Central memory CD4-positive, alpha-beta T cell (primary cell): ENCODE measurements at places on chromosomes 3 and 15.

GRCh38 chr3:172635588-172635987, 75.3 kb downstream of the NCEH1 start:
- no peak for DNase-seq

DNA sequence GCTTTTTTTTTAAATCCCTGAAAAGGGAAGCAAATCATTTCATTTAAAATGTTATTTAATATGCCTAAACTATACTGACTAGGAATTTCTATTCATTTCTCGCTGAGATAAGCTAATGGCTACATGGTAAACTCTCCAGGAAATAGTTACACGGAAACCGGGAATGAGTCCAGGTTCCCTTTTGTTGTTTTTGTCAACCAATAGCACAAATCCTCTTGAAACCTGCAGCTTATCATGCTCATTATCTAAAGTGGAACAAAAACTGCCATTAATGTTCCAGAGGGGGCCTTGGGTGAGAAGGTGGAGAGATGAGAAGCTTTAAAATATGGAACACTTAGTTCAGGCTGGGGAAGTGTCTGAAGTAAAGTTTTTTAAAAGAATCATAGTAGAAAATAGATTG, 113.5 kb upstream of the ALCAM start:
- no peak for DNase-seq

DNA sequence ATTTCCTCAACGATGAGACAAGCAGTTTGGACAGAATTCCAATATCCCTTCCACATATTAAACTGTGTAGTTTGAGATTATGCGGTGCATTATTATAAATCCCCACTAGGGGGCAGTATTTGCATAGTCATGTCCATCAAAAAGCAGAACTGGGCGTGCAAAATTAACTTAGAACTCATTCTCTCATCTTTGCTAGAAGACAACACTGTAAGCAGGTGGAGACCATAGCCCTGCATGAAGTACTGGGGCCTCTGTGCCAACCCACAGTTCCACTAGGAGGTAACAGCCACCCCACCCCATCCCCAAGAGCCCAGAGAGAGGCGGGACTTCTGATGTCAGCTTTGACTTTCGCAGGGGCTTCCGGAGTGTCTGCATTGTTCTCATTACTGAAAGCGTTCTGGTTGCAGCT, 106.6 kb upstream of the TMC3 start:
- DNase-seq = peak; percentile 48

- no peak for DNase-seq
These were observed 439.8 kb downstream of the RBMS3 start for GRCh38 chr3:29720665-29721064.

DNA sequence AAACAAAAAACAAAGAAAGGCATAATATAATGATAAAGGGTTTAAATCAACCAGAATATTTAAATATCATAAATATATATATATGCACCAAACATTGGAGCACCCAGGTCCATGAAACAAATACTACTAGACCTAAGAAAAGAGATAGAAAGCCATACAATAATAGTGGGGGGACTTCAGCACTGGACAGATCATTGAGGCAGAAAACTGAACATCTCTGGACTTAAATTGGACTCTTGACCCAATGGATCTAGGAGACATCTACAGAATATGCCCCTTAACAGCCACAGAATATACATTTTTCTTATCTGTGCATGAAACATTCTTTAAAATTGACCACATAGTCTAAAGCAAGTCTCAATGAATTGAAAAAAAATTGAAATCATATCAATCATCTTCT, 48.7 kb upstream of the CD96 start:
- no peak for DNase-seq

- no peak for DNase-seq
These were observed 41.8 kb upstream of the MUC13 start for GRCh38 chr3:124976383-124976782.

- DNase-seq = no peak
These were observed 349.4 kb upstream of the TPRG1 start for GRCh38 chr3:188822411-188822810.

DNA sequence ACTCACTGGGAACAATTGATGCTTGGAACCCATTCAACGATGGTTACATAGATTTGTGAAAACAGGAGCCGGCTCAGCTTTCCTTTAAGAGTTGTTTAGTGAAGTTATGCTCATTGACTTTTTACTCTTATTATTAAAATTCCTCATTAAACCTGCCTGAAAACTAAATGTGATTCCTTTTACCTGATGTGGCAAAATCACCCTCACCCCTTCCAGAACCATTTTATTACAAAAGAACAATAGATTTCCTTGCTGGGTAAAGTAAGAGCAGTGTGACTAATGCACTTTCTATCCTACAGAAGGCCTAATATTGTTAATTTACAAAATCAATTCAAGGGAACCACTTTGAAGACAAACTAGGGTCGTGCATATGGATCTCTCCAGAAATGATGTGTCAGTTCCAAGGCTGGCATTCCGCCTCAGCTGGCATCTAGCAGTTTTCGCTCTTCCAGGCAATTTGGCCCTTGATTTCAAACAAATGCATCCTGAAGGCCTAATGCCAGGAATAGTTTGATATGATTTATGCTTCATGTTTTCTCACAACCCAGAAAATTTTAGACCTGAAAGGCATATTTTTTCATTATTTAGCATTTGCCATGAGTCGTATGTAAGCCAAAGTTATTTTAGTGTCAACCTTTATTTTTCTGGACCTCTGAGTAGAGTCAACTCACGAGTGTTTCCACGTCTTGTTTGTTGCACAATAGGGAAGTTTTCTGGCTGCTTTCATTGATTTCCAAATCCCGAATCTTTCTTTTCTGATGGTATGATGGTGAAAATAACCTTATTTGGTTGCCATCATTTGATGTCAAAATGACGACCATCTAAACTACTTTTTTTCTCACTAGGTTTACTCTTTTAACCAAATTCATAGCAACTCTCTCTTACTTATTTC, 447.8 kb downstream of the MECOM start:
- no peak for DNase-seq

GRCh38 chr3:71986606-71987005, 201.7 kb upstream of the PROK2 start:
- no peak for DNase-seq

DNA sequence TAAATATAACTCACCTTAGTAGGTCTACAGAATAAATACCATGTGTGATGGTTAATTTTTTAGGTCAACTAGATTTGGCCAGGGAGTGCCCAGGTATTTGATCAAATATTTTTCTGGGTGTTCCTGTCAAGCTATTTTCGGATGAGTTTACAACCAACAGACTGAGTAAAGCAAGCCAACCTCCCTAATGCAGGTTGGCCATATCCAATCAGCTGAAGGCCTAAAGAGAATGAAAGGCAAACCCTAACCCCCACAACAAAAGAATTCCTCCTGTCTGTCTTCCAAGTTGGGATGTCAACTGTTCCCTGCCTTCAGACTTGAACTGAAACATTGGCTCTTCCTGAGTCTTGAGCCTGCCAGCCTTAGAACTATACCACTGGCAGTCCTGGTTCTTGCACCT, 28.6 kb downstream of the TASOR start:
- no peak for DNase-seq

- no peak for DNase-seq
These were observed 542 bp downstream of the GABRA5 start for GRCh38 chr15:26867200-26868007.

- DNase-seq = no peak
These were observed 89.3 kb downstream of the ST6GAL1 start for GRCh38 chr3:187019542-187020072.

DNA sequence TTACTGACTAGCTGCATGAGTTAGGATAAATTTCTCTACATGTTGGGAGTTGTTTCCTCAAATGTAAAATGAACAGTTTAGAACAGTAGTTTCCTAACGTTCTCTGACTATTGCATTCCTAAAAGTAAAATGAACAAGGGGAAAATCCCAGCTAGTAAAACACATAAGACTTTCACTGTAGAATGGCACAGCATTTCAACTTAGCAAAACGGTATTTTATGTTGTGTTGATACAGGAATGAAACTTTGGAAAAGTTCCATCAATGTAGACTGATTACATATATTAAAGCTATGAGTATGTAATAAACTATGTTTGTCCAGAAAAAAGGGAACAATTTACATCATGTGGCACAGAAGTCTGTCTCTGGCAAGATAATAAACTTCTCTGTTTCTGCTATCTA, 297.4 kb upstream of the EPHA3 start:
- no peak for DNase-seq
